ENCODE measurements at places on chromosomes 4 and X. TPM values are rescaled to one million over a fixed set of nuclear protein-coding genes. Genes with fewer than 3 reads are reported as not detected.
A peak's percentile ranks its signal among the peaks of the same experiment; 100 is the strongest.

- peak; percentile 72 for DNase-seq
Measured at GRCh38 chr4:8914461-8915171, 43.0 kb upstream of the HMX1 start.

The NSDHL gene
- total RNA-seq = 9.9 TPM

DNA sequence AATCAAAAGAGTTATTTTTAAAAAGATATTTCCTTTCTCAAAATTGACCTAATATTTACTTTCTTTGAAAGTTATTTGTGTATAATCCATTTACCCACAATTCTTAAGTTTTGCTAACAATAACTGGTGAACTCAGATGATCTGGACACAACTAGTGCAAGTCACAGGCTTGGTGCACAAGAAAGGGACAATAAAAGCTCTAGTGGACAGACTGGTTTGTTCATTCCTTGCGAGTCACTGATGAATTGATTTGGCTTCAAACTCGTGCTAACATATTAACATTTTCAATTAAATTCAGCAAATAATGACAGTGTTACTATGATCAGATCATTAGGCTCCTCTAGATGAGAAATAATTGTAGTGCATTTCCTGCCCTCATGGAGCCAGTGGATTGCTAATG lies 169.2 kb downstream of the BMPR1B start:
- DNase-seq = no peak

- DNase-seq = peak; percentile 83
Measured at GRCh38 chrX:140057001-140057411, 91.7 kb upstream of the CXorf66 start.

The GPRIN3 gene
- 23.5 TPM for total RNA-seq

DNA sequence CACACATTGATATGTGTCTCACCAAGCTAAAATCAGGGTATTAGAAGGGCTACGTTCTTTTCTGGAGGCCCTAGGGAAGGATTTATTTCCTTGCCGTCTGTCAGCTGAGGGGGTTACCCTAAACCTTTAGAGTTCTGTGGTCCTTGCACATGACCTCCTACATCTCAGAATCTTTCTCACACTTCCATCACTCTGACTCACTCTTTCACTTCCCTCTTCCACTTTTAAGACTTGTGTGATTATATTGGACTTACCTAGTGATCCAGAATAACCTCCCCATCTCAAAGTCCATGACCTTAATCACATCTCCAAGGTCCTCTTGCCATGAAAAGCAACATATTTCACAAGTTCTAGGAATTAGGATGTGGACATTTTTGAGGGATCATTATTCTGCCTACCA lies 53.6 kb upstream of the FUNDC1 start:
- DNase-seq = no peak

- DNase-seq = peak; percentile 78
Measured at GRCh38 chr4:2255501-2256155, 6.3 kb downstream of the MXD4 start.

DNA sequence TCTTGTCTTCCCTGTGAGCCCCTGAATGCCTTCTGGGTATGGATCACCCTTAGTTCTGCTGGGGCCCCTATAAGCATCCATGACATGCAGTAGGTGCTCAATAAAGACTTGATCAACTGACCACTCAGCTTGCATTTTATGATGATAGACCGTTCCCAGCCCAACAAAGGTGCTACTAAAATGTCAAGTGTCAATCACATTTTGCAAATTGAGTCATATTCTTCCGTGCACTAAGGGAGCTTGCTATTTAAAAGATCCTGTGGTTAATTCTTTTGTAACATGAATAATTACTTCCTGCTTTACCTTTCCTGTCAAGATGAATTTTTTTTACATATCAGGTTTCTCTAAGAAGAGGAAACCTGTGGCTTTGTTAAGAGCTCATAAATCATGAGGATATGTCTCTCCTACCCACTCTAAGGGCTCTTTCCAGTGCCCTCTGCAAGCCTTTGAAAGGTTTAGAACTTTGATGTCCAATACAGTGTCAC lies 47.6 kb downstream of the SH3KBP1 start:
- DNase-seq = no peak

DNA sequence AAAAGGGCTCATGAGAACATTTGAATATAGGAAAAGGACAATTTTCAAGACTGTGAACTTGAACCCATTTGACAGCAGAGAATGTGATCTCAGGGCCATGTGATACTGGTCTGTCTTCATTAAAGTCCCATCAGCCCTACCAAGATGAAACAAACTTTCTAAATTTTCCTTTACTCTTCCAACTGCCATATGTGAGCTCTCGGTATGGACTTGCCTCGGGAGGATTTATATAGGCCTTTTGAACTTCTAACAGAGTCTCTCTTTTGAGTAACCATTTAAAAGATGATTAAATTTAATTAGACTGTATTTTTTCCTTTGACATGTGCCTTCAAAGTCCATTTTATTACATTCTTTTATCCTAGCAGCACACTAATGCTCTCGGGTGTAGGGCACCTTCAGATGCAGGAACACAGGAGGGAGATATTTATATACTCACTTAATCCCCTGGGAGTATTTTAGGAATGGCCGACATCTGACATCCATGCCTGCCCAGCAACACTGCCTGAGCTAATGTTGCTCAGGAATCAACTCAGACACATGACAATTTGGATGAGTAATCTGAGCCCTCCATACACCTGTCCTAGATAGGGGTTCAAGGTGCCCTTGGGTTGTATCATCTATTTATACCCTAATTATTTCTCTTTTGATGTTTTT lies 155.0 kb downstream of the SLC7A11 start:
- DNase-seq = no peak

DNA sequence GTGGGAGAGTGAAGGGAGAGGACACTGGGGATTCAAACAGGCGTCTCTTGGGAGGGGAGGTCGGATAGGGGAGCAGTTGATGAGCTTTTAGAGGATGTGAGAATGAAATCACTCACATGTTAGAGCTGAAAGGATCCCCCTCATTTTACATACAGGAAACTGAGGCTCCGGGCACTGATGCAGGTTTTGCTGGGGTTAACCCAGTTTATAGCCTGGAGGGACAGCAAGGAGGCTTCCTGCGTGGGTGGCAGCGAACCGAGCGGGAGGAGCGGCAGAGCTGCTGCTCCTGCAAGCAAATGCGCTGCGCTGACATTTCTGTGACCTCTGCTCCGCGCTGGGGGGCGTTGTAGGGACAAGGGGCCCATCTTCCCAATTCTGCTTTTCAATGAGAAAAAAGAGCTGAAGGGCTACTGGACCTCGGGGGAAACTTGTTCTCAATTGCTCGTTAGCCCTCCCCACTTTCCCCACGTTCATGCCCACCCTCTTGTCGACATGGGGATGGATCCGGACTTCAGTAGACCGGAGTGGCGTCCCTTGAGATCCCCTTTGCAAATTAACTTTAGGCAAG lies 1.2 kb upstream of the NEUROG2 start:
- DNase-seq = no peak

GRCh38 chr4:14752341-14753046 lies 249.8 kb upstream of the CPEB2 start:
- no peak for DNase-seq

GRCh38 chrX:154305541-154306205 lies 10.1 kb downstream of the TKTL1 start:
- DNase-seq = peak; percentile 66

- no peak for DNase-seq
Measured at GRCh38 chr4:102430461-102430910, 70.7 kb upstream of the NFKB1 start.

DNA sequence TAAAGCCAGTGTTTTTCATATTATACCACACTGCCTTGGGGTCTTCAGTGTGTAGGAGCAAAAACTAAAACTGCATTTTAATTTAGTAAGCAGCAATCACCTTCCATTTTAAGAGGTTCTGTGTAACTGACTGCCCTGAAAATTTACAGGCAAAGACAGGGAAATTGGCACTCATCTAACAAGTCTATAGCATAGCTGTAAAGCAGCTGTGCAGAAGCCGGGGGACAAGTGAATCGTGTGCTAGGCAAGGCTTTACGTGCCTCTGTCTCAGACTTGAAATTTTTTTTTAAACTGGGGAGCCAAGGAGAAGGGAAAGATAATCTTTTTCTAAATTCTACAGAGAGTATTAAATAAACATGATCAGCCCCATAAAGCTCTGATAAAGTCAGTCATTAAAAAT lies 39.7 kb downstream of the TSPAN5 start:
- no peak for DNase-seq

GRCh38 chr4:63029380-63029779 lies 1379.9 kb downstream of the TECRL start:
- no peak for DNase-seq

Data from spleen (tissue), 13 donors.